ENCODE measurements at places on chromosomes 1 and 21. TPM values are rescaled to one million over a fixed set of nuclear protein-coding genes. Genes with fewer than 3 reads are reported as not detected.

SLC26A9 gene
- not detected for total RNA-seq

RCSD1 gene
- 64.1 TPM for total RNA-seq

FCRL6 gene
- total RNA-seq = 15.2 TPM

SPATA1 gene
- 0.73 TPM for total RNA-seq

CGN gene
- total RNA-seq = 1.7 TPM

SPRR1A gene
- not detected for total RNA-seq

CCDC190 gene
- not detected for total RNA-seq

FAM78B gene
- total RNA-seq = 0.10 TPM

SLAMF8 gene
- total RNA-seq = 0.84 TPM

VASH2 gene
- total RNA-seq = 0.10 TPM

EPHA2 gene
- 0.63 TPM for total RNA-seq
